ENCODE measurements at places on chromosomes 5 and 9. TPM values are rescaled to one million over a fixed set of nuclear protein-coding genes. Genes with fewer than 3 reads are reported as not detected.

DNA sequence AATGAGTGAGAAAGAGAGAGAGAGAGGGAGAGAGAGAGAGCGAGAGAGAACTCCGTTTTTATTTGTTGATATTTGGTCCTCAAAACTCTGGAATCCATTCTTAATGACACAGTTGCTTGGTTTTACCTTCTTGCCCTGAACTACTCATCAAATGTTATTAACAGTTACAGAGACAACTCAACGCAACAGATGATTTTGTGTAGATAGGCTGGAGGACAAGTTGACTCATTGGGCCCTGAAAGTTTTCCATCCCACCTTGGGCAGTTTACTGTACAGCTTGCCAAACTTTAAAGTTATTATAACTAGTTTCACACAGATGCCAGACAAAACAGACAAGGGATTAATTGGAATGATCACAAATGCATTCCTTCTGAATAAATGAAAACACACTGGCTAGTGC, 339.9 kb downstream of the ARL15 start:
- no peak overlapping the region for H3K4me3 ChIP-seq
- no peaks in the 10 kb centered on the region for H3K36me3 ChIP-seq
- H3K4me1 ChIP-seq: 0 out of 2 replicates have a peak, but pooled peaks cover 2% of the 10 kb centered on the region
- no peak overlapping the region for H3K27ac ChIP-seq

DNA sequence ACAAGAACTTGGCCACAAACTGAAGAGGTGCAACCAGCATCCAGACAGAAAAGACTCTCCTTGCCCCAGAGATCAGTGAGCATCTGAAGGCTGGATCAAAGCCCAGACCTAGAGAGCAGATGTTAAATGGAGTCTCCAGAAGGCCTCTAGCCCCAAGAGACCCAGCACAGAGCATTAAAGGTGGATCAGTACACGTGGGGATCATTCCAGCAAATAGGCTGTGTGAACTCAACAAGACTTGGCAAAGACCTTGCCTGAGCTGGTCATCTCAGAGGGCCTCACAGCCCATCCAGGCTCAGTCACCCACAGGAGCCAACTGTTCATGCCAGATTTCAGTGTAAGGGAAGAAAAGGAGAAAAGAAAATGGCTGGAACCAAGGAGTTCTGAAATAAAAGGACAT, 214.0 kb downstream of the ENC1 start:
- no peak overlapping the region for H3K4me3 ChIP-seq
- H3K36me3 ChIP-seq: no peaks in the 10 kb centered on the region
- H3K4me1 ChIP-seq: no peaks in the 10 kb centered on the region
- H3K27ac ChIP-seq: no peak overlapping the region

DNA sequence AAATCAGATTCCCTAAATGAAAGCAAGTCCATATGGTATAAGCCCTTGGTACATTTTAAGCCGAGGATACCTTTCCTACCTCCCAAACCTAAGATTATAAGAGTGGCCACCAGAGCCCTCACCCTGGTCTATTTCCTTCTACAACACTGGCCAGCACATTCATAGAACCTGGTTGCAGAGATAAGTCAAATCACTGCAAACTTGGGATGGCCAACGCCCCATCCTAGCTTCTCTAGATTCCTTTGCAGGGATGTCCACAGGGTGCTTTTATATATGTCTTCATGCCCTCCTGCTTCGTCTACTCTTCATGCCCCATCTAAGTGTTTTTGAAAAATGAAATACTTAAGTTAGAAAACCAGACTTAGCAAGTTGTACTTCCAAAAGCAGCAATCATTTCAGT, 41.8 kb downstream of the SH3RF2 start:
- no peak overlapping the region for H3K27ac ChIP-seq
- H3K4me1 ChIP-seq: peaks cover 27% of the 10 kb centered on the region
- no peaks in the 10 kb centered on the region for H3K36me3 ChIP-seq
- no peaks in the 10 kb centered on the region for H3K27me3 ChIP-seq
- DNase-seq: no peak

DNA sequence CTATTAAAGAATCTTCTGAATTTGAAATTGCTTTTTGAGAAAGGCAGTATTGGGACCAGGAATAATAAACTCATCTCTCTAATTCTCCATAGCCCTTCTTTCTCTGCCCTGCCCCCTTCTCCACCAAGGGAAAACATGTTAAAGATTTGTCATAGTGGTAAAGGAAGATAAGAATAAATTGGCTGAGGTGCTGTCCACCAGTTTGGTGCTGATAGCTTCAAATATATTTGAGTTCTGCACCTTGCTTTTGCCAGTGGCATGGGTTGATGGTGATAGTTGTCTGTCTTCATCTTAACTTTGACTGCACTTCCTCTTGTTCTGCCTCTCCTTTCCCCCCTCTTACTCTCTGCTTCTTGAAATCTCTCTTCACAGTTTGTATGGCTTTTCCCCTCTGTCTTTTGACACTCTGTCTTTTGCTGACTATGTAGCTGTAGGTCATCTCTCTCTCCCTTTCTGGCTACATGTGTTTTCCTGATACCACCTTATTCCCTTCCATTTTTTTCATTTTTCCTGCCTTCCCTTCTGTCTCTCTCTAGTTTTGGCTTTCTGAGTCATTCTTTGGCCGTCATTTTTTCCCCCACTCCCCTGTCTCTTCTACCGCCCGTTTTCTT, 56.6 kb downstream of the NDUFS4 start:
- no peaks in the 10 kb centered on the region for H3K4me1 ChIP-seq
- H3K4me3 ChIP-seq: no peak overlapping the region
- H3K27ac ChIP-seq: no peak overlapping the region
- no peaks in the 10 kb centered on the region for H3K36me3 ChIP-seq
- DNase-seq: no peak
- no peaks in the 10 kb centered on the region for H3K27me3 ChIP-seq

- H3K4me3 ChIP-seq: no peak overlapping the region
- H3K36me3 ChIP-seq: no peaks in the 10 kb centered on the region
- H3K27me3 ChIP-seq: no peaks in the 10 kb centered on the region
- H3K4me1 ChIP-seq: no peaks in the 10 kb centered on the region
- no peak for DNase-seq
Measured at GRCh38 chr9:132440735-132441134, 30.7 kb downstream of the CFAP77 start.

- no peaks in the 10 kb centered on the region for H3K4me1 ChIP-seq
- no peak overlapping the region for H3K4me3 ChIP-seq
- no peaks in the 10 kb centered on the region for H3K27me3 ChIP-seq
- peaks cover 9% of the 10 kb centered on the region for H3K36me3 ChIP-seq
- no peak overlapping the region for H3K27ac ChIP-seq
Measured at GRCh38 chr5:84215521-84215920, 169.2 kb downstream of the EDIL3 start.

DNA sequence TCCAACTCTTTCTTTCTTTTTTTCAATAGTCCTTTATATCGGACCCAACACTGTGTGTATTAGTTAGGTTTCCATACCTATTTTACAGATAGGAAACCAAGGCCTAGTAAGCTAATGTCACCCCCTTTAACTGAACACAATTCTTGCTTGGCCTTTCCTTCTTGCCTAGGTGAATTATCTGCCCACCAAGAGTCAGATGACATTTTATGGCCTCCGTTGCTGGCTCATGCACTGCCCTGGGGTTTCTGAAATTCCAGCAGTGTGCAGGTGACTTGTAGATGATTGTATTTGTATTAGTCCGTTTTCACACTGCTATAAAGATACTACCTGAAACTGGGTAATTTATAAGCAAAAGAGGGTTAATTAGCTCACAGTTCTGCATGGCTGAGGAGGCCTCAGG, 293.8 kb downstream of the GAS1 start:
- H3K4me3 ChIP-seq: no peak overlapping the region
- no peaks in the 10 kb centered on the region for H3K4me1 ChIP-seq
- H3K27me3 ChIP-seq: no peaks in the 10 kb centered on the region

GRCh38 chr5:166117072-166118066, 2174.1 kb upstream of the WWC1 start:
- H3K27me3 ChIP-seq: no peaks in the 10 kb centered on the region
- no peak overlapping the region for H3K27ac ChIP-seq
- H3K4me3 ChIP-seq: no peak overlapping the region
- H3K4me1 ChIP-seq: no peaks in the 10 kb centered on the region
- no peak for DNase-seq

GRCh38 chr5:167708449-167708848, 583.0 kb upstream of the WWC1 start:
- no peak overlapping the region for H3K27ac ChIP-seq
- no peaks in the 10 kb centered on the region for H3K36me3 ChIP-seq
- no peak overlapping the region for H3K4me3 ChIP-seq
- no peaks in the 10 kb centered on the region for H3K27me3 ChIP-seq
- H3K4me1 ChIP-seq: no peaks in the 10 kb centered on the region

- H3K4me1 ChIP-seq: peaks cover 69% of the 10 kb centered on the region
- no peak for DNase-seq
- no peak overlapping the region for H3K4me3 ChIP-seq
- no peaks in the 10 kb centered on the region for H3K27me3 ChIP-seq
- no peaks in the 10 kb centered on the region for H3K36me3 ChIP-seq
Measured at GRCh38 chr5:81854485-81854884, 103.6 kb upstream of the SSBP2 start.

DNA sequence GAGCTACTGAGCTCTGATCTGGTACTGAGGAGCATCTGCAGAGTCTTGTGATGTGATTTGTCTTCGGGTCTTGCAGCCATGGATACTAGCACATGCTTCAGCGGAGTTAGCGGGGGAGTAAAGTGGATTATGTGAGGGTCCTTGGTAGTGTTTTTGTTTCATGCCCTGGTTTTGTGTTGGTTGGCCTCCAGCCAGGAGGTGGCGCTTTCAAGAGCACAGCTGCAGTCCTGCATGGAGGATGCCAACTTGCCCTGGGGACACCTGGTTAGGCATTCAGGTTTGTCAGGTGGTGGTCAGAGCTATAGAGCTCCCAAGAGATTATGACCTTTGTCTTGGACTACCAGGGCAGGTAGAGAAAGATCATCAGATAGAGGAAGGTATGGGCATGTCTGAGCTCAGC, 185.8 kb upstream of the CDH6 start:
- H3K36me3 ChIP-seq: no peaks in the 10 kb centered on the region
- no peaks in the 10 kb centered on the region for H3K4me1 ChIP-seq
- DNase-seq: no peak
- no peak overlapping the region for H3K27ac ChIP-seq
- H3K27me3 ChIP-seq: no peaks in the 10 kb centered on the region

GRCh38 chr5:123297866-123298265, 125.3 kb downstream of the CEP120 start:
- DNase-seq: no peak
- H3K4me3 ChIP-seq: no peak overlapping the region
- no peaks in the 10 kb centered on the region for H3K36me3 ChIP-seq
- no peak overlapping the region for H3K27ac ChIP-seq
- H3K4me1 ChIP-seq: no peaks in the 10 kb centered on the region
- H3K27me3 ChIP-seq: no peaks in the 10 kb centered on the region

DNA sequence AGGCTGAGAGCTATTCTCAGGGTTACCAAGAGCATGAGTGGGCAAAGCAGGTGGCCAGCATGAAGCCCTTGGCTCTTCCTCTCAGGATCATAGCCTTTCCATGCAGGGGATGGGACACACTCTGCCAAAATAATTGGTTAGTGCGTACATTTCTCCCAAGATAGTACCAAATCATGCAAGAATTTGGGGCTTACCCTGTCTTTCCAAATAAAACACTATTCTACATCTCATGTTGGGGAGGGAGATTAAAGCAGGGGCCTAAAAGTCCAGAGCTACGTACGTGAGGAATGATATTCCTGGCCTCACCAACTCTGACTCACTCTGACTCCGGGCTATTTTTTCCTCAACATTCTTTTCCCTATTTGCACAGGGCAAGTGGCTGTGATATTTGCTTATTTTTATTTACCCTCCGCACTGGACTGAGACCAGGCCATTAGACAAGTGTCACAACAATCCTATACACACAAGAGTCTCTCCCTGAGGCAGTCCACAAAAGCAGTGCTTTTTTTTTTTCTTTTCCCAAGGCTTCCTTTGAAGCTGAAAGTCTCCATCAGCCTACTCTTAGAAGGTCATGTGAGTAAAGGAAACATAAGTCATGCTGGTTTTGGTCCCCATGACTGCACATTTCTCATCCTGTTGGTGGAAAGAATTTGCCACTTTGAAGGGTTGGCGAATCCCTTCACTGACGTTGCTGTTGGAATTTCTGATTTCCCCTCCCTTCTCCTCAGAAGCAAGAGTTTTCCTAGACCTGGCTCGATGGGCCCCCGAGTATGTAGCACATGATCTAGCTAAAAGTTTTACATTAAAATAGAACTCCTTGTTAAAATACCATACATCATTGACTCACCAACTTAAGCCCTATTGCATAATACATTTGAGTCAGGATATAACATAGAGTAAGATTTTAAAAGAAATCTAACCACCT, 40.0 kb downstream of the TMEM252 start:
- H3K36me3 ChIP-seq: no peaks in the 10 kb centered on the region
- no peaks in the 10 kb centered on the region for H3K27me3 ChIP-seq
- H3K4me3 ChIP-seq: no peak overlapping the region
- DNase-seq: no peak
- H3K4me1 ChIP-seq: no peaks in the 10 kb centered on the region

DNA sequence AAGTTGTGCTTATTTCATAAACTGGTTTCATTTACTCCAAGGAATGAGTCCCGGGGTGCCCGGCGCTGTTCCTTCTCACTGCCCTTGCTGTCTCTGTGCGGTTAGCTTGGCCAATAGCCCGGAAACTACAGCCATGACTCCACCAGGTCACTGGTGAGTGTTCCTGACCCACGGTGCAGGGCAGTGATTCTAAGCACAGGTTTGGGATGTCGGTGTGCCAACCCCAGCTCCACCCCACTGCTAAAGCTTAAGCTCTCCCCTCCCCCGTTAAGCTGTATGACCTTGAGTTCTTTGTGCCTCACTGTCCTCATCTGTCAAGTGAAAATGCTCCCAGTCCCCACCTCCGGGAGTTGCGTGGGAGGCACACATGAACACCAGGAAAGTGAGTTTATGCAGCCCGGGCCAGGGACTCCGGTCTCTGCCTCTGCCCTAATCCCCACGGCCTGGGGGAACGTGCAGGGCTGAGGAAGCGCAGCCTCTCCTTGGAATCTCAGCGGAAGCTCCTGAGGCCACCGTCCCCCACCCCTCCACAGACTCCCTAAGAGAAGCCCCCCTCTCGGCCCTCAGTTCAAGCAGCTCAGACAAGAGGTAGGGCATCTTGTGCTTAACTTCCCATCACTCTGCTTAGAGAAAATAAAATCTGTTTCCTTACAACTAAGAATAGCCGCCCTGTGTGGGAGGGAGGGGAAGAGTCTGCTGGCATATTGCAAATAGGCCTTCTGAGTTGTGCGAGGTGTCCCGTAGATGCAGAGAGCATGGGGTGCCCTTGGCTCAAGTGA, 92.0 kb upstream of the RAI14 start:
- H3K4me1 ChIP-seq: peaks cover 12% of the 10 kb centered on the region
- no peak for DNase-seq
- no peaks in the 10 kb centered on the region for H3K36me3 ChIP-seq
- no peak overlapping the region for H3K4me3 ChIP-seq
- H3K27ac ChIP-seq: no peak overlapping the region

Gene DDX31
- polyA plus RNA-seq: 13.9 TPM

Gene PLAC8L1
- 0.55 TPM for polyA plus RNA-seq

Gene ORM2
- not detected for polyA plus RNA-seq

Gene IL4
- not detected for polyA plus RNA-seq

Gene CARTPT
- polyA plus RNA-seq: not detected

Gene LRRC70
- 0.08 TPM for polyA plus RNA-seq

Gene FGF18
- polyA plus RNA-seq: 0.89 TPM
